CD8-positive, alpha-beta memory T cell (primary cell): ENCODE measurements at places on chromosomes 5 and 9. TPM values are rescaled to one million over a fixed set of nuclear protein-coding genes. Genes with fewer than 3 reads are reported as not detected.

The KCTD16 gene
- total RNA-seq = 0.02 TPM

The IER5L gene
- 3.0 TPM for total RNA-seq

The FKBP15 gene
- 29.8 TPM for total RNA-seq

The CCNO gene
- 0.20 TPM for total RNA-seq

The ADAM19 gene
- total RNA-seq = 26.8 TPM

GRCh38 chr5:55338810-55339243 lies 31.0 kb downstream of the MTREX start:
- no peak for DNase-seq

DNA sequence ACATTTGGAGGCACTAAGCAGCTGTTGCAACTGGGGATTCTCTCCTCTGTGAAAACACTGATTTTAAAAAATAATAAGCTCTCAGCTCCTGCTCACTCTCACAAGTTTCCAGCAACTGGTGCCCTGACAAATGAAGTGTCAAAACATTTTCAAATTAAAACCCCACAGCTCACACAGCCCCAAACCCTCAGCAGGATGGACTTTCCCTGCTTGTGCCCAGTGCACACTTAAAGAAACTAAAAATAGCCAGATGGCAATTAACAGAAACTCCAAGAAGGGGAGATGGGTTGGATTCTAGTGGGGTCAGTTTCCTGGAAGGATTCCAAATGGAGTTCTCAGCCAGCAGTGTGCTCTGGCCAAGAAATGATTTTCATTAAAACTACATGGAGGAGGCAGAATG lies 163.0 kb upstream of the PUM3 start:
- DNase-seq = no peak

- DNase-seq = no peak
These were observed 36.7 kb downstream of the BRINP1 start for GRCh38 chr9:119332522-119332921.

GRCh38 chr5:179339996-179340395 lies 5.3 kb downstream of the ADAMTS2 start:
- peak; percentile 23 for DNase-seq

DNA sequence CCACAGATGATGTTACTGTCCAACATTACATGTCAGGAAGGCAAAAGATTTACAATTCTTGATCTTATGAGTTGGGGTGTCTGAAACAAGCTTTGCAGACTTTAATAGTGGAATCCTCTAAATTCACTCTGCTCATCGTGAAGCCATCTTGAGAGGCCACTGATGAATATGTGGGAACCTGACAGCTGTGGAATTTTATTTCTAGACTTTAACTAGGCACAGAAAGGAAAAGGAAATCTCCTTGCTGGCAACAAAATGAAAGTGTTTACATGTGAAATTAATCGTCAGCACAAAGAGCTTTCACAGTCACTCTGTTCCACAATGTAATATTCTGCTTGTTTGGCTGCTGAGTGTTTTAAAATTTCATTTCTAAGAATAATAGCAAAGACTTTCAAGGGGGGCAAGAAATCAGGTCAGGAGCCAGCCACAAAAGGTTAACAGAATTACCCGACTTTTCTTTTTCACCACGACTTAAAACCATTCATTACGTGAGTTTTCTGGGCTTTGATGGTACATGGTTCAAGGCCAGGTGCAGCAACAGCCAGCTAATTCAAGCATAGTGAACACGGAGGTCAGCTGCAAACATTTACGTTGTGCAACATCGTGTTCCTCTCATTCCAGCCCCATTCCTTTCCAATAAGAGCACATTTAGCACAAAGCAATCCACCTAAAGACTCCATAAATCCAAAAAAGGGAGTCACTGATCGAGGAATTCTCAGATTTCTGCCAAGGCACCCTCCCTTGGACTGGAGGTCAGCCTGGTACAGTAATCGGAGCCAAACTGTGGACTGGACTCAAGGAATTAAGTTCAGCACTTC lies 14.6 kb downstream of the NREP start:
- no peak for DNase-seq

DNA sequence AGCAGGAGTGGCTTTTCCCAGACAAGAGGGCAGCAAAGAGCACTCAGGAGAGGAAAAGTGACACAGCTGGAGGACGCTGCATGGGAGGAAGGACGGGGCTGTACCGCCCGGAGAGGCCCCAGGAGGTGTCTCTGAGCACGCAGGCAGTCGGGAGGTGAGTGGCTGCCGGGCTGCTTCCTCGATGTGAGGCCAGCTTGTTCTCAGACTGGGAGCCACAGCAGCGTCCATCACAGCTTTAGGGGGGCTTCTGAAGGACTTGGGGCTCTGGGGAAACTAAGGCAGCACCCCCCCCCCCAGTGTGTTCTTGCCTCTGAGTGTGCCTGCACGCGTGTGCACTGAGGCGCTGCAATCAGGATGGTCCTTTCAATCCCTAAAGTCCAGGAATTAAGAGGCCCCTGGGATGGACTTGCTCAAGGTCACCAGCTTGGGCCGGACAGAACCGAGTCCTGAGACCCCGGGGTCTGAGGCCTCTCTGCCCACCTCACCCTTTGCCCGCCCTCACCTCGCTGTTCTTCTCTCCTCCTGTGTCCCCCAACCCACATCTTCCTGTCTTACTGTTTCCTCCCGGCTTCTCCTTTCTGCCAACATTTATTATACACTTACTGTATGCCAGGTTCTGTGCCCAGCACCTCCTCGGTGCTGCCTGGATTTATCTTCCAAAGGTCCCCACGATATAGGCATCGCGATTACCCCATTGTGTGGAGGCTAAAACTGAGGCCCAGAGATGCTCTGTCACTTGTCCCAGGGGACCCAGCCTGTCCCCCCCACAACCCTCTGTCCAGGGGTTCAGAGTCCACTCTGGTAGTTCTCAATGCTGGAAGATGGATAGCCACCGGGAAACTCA lies 32.9 kb downstream of the FAM163B start:
- DNase-seq = no peak

GRCh38 chr9:36328798-36329411 lies 70.7 kb upstream of the GNE start:
- DNase-seq = no peak
